ENCODE measurements at places on chromosomes 16 and 17.

- no peak for DNase-seq
Measured at GRCh38 chr17:67569015-67569451, 148.7 kb upstream of the NOL11 start.

- no peak for DNase-seq
Measured at GRCh38 chr17:82217530-82218204, 5.0 kb upstream of the CCDC57 start.

- DNase-seq: peak; percentile 64
Measured at GRCh38 chr16:23949630-23950290, 114.0 kb downstream of the PRKCB start.

DNA sequence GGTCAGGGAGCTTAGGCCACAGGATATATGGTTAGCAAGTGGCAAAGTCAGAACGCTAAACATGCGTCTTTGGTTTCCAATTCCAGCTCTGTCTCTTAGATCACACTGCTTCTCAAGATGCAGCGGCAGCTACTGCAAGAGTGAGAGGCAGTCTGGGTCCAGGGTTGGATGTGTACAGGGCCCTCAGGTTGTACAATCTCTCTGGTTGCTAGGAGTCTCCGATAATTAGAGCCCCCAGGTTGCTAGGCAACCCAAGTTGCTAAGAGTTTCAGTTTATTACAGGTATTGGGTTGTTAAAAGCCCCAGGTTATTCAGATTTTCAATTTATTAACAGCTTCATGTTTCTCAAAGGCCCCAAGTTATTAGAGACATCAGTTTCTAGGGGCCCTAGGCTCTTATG lies 15.5 kb upstream of the SPACA3 start:
- no peak for DNase-seq

DNA sequence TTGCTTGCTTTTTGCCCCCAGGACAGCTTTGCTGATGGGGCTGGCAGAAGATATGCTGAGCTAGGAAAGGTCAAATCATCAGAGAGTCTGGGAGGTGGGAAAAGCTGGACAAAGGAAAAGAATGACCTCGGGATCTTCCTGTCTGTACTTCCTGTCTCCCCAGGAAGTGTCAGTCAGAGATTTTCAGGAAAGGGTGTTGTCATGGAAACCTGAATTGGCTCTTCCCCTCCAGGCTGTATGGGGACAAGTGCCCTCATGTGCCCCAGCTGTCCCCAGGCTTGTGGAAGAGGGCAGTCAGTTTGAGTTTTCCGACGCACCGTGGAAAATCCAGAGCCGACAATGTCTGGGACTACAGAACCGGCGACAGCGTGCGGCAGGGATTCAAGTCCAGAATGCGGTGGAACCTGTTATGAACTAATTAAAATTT lies 122.7 kb upstream of the ZFHX3 start:
- no peak for DNase-seq

DNA sequence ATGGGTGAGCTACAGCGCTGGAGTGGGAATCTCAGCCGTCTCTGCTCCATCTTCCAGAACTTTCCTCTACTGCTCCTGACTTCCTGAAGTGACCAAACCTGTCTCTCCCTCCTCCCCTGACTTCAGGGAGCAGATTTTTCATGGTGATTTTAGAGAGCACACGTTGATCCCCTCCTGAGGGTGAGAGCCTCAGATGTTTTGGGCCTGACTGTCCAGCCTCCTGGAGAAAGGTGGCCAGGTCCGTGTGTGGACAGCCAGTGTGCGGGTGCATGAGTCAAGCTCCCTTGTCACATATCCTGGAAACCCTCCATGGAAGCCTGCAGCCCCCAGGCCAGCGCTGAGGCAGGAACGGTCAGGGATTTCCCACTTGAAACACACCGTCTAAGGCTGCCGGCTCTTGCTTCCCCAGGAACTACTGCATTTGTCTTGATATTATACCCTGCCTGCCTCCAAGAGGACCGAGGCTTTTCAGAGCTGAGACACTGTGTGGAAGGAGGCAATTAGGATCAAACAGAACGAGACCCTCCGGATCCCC lies 143.1 kb downstream of the CMIP start:
- DNase-seq: no peak

GRCh38 chr17:74234486-74234885 lies 21.1 kb downstream of the TTYH2 start:
- DNase-seq: no peak

GRCh38 chr16:75308011-75308410 lies 56.6 kb upstream of the BCAR1 start:
- no peak for DNase-seq

- DNase-seq: no peak
Measured at GRCh38 chr17:31472137-31472536, 80.7 kb downstream of the RAB11FIP4 start.

DNA sequence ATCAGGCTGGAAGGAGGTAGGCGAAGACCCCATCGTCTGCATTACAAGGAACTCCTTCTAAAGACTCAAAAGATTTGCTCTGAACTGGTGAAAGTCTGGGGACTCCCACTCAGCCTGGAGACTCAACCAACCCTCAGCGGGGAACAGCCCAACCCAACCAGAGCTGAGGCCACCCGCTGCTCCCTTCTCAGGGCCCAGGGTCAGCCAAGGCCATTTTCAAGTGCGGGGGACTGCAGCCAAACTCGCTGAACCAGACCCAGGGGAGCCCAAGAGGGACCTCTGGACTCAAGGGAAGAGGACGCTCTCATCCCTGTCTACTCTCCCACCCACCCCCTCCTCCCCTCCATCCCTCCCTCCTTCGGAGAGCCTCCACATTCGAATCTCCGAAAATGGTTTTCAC lies 24.1 kb downstream of the XYLT1 start:
- DNase-seq: no peak

- DNase-seq: no peak
Measured at GRCh38 chr17:72733619-72734282, 358.7 kb downstream of the SLC39A11 start.

GRCh38 chr17:33263396-33263795 lies 29.7 kb downstream of the ASIC2 start:
- DNase-seq: no peak
